Type B pancreatic cell (in vitro differentiated cells): ENCODE measurements at places on chromosomes 6 and 20.

GRCh38 chr6:68159433-68159832 is 475.6 kb upstream of the ADGRB3 start:
- no peak for DNase-seq

DNA sequence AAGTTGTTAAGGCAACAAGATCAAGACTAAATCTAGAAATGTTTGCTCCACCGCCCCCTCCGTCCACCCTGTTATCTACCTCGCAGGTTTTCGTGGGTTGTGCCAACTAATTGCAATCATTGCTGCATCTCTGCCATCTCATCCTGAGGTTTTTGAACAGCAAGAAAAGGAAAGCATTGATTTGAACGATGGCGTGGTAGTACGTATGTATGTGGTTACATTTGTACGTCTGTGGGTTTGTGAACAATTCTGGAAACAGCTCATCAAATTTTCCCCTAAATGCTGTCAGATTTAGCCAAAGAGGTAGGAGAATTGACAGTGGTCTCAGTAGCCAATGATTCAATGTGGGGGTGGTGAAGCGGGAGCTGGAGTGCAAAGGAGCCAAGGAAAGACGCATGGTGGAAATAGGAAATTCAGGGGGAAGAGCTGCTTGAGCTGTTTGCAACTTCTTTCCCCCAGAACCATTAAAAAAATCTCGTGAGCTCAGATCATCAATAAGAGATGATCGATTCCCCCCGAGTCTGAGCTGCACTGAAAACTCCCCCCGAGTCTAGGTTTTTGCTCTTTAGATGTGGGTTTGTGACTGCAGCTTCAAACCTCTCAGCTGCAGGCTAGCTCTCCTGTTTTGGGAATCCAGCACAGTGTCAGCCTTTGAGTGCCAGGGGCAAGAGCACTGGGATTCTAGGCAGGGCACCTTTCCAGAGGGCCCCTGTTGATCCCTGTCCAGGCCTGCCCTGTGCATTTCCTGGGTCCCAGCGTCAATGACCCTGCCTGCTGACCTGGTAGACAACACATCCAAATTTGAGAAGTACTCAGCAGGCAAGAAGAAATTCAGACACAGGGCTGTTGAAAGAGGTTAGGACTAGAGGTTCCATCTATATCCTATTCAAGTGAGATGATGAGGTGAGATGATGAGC is 72.6 kb upstream of the LY86 start:
- no peak for DNase-seq

DNA sequence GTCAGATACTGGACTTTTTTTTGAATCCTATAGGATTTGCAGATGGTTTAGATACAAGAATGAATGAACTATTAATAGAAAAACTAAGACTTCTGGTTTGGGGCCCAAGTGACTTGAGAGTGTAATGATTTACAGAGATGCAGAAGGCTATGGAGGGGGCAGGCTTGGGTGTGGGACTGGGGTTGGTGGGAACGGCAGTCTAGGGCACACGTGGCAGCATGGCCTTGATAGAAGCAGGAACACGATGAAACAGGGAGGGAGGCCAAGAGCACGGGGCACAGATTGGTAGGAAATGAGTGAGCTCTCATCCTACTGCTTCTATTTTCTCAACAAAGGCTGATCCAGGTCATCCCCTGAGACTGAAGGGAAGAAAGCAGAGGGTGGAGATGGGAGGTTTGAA is 3.4 kb upstream of the UST start:
- DNase-seq = no peak

GRCh38 chr6:150325066-150325772 is 43.6 kb upstream of the IYD start:
- DNase-seq = no peak
